Immature natural killer cell (primary cell): ENCODE measurements at places on chromosomes 1 and 21.

DNA sequence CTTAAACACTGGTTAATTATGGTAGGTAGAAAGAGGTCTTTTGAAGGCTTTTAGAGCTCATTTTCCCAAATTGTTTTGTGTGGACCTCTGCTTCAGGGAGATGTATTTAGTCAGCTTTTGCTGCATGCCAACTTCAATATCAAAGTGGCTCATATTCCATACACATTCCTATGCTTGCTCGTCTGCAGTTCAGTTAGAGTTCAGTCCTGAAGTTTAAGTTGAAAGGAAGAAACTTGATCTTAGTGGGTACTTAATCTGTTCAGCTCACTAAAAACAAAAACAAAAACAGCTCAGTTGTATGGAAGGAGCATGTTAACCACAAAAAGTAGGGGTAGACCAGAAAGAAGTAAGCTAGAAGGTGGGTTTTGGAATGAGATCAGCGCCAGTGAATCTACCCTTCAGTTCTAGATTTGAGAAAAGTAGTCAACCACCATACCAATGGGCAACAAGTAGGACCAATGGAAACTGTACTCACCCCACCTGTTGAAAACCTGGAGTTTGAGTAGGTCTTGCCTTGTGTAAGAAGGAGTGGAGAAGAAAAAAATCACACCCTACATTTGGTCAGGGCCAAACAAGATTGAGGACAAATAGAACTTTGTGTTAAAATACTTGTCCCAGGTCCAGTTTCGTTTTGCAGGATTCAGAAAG is 58.0 kb downstream of the LEPR start:
- no peak overlapping the region for H3K4me3 ChIP-seq
- H3K27me3 ChIP-seq: peaks cover 3% of the 10 kb centered on the region
- H3K4me1 ChIP-seq: no peaks in the 10 kb centered on the region
- H3K36me3 ChIP-seq: no peaks in the 10 kb centered on the region
- DNase-seq: no peak
- no peak overlapping the region for H3K27ac ChIP-seq

DNA sequence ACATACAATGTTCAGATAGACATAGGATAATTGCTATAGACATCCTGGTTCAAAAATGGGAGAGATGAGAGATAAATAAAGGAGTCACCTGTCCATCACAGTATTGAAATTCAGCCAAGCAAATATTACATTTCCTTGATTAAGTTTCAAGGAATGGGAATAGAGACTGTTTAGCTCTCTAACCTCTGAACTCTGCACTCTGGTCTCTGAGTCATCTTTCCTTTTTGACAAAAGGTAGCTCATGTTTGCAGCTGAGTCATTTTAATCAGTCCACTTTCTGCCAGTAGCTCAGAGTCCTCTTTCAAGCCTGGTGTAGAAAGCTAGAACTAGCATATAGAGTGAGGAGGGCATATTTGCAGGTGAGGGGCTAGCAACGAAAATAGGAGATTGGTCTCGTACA is 51.4 kb upstream of the GJA8 start:
- H3K4me1 ChIP-seq: no peaks in the 10 kb centered on the region
- no peak for DNase-seq
- H3K36me3 ChIP-seq: no peaks in the 10 kb centered on the region
- no peak overlapping the region for H3K4me3 ChIP-seq
- H3K27me3 ChIP-seq: peaks cover 6% of the 10 kb centered on the region
- no peak overlapping the region for H3K27ac ChIP-seq

GRCh38 chr1:36083635-36084496 is at the start of gene TEKT2:
TEKT2 (plus strand) TSS chr1:36084094; CDS start chr1:36084922, 828 bp downstream.
- H3K36me3 ChIP-seq: no peaks in the 10 kb centered on the region
- DNase-seq: peak; percentile 14
- no peak within 1 kb of the TSS for H3K27ac ChIP-seq
- H3K4me1 ChIP-seq: no peaks in the 10 kb centered on the region

- H3K27ac ChIP-seq: no peak overlapping the region
- peaks cover 17% of the 10 kb centered on the region for H3K4me1 ChIP-seq
- DNase-seq: peak; percentile 1
- H3K4me3 ChIP-seq: peak overlapping the region; percentile 81
- no peaks in the 10 kb centered on the region for H3K36me3 ChIP-seq
Measured at GRCh38 chr1:162070094-162070748, 730 bp downstream of the NOS1AP start.

DNA sequence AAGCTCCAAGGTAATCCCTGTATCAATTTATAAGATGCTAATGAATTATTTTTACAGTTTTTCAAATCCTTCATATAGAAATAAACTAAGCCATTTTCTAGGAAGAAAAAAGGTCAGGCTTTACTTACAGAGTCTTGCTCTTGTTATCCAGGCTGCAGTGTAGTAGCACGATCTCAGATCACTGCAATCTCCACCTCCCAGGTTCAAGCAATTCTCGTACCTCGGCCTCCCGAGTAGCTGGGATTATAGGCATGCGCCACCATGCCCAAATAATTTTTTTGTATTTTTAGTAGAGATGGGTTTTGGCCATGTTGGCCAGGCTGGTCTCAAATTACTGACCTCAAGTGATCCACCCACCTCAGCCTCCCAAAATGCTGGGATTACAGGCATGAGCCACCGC is 27.0 kb downstream of the RERE start:
- no peak overlapping the region for H3K27ac ChIP-seq
- no peak overlapping the region for H3K4me3 ChIP-seq

GRCh38 chr1:193192586-193192985 is 6.2 kb upstream of the B3GALT2 start:
- no peak overlapping the region for H3K4me3 ChIP-seq
- no peak overlapping the region for H3K27ac ChIP-seq
- peaks cover 1% of the 10 kb centered on the region for H3K27me3 ChIP-seq
- DNase-seq: no peak
- peaks cover 69% of the 10 kb centered on the region for H3K4me1 ChIP-seq

- H3K4me1 ChIP-seq: peaks cover 57% of the 10 kb centered on the region
- no peaks in the 10 kb centered on the region for H3K36me3 ChIP-seq
- peaks cover 9% of the 10 kb centered on the region for H3K27me3 ChIP-seq
Measured at GRCh38 chr1:230976825-230977747, 1.6 kb downstream of the TTC13 start.

DNA sequence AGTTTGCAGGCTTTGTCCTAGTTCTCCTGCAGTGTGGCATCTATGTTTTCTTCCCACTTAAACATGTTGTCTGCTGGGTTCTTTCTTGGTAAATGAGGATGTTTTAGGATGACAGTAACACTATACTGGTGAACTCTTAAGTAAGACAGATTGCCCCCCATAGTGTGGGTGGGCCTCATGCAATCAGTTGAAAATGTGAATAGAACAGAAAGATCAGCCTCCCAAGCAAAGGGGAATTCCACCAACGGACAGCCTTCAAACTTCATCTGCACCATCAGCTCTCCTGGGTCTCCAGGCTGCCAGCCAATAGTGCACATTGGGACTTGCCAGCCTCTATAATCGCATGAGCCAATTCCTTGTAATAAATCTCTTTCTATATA is 10.7 kb upstream of the TARBP1 start:
- no peaks in the 10 kb centered on the region for H3K4me1 ChIP-seq
- no peak overlapping the region for H3K27ac ChIP-seq
- no peaks in the 10 kb centered on the region for H3K36me3 ChIP-seq
- no peaks in the 10 kb centered on the region for H3K27me3 ChIP-seq
- no peak overlapping the region for H3K4me3 ChIP-seq
- DNase-seq: no peak

- H3K36me3 ChIP-seq: peaks cover 5% of the 10 kb centered on the region
- DNase-seq: no peak
- no peaks in the 10 kb centered on the region for H3K27me3 ChIP-seq
Measured at GRCh38 chr1:112533029-112533428, 24.3 kb downstream of the WNT2B start.

DNA sequence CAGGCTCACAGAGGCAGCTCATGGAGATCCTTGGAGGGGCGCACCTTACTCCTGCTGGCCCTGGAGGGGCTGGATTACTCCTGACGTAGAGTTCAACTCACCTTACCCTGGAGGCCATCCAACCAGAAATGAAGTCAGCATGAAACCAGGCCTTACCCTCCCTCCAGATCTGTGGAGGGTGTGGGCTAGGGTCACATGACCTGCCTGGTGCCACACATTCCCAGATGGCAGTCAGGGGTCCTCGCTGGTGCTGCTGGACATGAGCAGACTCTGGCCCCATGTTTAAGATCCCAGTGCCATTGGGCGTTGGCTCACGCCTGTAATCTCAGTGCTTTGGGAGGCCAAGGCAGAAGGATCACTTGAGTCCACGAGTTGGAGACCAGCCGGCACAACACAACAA is 4.5 kb downstream of the C21orf58 start:
- H3K4me3 ChIP-seq: no peak overlapping the region
- H3K27me3 ChIP-seq: peaks cover 4% of the 10 kb centered on the region
- H3K27ac ChIP-seq: no peak overlapping the region
- no peaks in the 10 kb centered on the region for H3K36me3 ChIP-seq
- no peak for DNase-seq
- H3K4me1 ChIP-seq: peaks cover 18% of the 10 kb centered on the region

DNA sequence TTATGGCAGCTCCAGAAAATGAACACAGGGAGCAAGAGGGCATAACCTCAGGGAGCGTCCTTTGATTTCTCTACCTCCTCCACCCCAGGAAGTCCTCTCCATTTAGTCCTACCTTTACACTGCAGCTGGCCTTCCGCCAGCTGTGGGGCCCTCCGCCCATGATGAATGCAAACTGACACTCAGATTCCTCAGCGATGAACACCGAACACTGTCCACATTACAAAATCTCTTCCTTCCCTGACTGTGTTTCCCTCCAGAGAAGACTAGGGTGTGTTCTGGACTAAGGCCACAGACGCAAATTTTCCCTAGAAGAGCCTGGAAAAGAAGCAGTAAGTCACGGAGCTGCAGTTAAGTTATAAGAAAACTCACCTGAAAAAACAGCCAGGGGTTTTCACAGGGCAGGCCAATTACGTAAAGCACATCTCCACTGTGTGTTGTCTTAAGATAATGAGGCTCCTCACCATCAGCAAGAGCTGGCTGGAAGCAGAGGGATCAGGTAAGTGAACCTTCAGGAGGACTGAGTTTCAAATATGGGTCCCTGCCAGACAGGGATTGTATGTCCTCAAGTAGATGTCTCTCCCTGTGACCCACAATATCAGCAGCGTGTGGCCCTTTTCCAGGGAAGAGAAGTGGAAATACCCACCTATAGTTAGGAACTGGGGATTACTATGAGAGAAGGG is 46.3 kb upstream of the ATP1B1 start:
- H3K36me3 ChIP-seq: no peaks in the 10 kb centered on the region
- H3K27me3 ChIP-seq: peaks cover 2% of the 10 kb centered on the region
- no peak overlapping the region for H3K27ac ChIP-seq
- DNase-seq: no peak
- peaks cover 11% of the 10 kb centered on the region for H3K4me1 ChIP-seq

GRCh38 chr1:13679651-13680050 is 20.3 kb upstream of the PRDM2 start:
- H3K27ac ChIP-seq: no peak overlapping the region
- no peak for DNase-seq
- H3K4me1 ChIP-seq: no peaks in the 10 kb centered on the region
- H3K36me3 ChIP-seq: no peaks in the 10 kb centered on the region
- H3K27me3 ChIP-seq: peaks cover 1% of the 10 kb centered on the region

DNA sequence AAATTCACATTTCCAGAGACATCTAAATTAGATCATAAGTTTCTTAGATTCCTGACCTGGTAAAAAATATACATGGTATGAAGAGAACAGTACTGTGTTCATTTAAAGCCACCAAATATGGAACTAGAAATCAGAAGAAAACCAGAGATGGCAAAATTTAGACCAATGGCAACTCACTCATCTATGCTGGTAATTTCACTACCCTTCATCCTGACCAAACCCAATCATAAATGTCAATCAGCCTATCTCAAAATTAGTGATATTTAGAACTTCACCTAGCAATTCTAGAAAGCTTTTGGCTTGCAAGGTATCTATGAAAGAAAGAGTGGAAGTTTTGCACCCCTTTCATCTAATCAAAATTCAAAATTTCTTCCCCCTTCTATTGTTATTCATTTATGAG is 107.7 kb downstream of the NIBAN1 start:
- peaks cover 15% of the 10 kb centered on the region for H3K36me3 ChIP-seq
- peaks cover 6% of the 10 kb centered on the region for H3K27me3 ChIP-seq
- peak overlapping the region; percentile 97 for H3K27ac ChIP-seq
- peak overlapping the region; percentile 72 for H3K4me3 ChIP-seq
- no peak for DNase-seq

GRCh38 chr1:203126151-203126865 is 1.2 kb upstream of the ADORA1 start:
- H3K36me3 ChIP-seq: no peaks in the 10 kb centered on the region
- no peak overlapping the region for H3K4me3 ChIP-seq
- DNase-seq: no peak
- H3K4me1 ChIP-seq: peaks cover 7% of the 10 kb centered on the region
- peaks cover 24% of the 10 kb centered on the region for H3K27me3 ChIP-seq
- H3K27ac ChIP-seq: no peak overlapping the region

DNA sequence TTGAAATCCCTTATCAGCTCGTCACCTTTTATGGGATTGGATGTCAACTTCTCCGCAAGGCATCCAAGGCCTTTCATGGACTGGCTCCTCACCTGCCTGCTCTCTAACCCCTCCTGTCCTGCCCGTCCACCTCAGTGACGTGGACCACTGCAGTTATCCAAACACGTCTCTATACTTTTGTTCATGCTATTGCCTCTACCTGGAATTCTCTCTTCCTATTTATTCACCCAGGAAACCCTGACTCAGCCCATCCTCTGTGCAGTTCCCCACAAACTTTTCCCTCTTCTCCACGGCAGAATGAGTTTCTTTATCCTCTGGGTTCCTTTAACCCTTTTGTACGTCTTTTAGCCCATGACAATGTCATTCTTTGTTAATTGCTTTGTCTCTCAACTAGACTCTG is 5.1 kb upstream of the UTP25 start:
- no peak overlapping the region for H3K27ac ChIP-seq
- H3K27me3 ChIP-seq: peaks cover 18% of the 10 kb centered on the region
- H3K36me3 ChIP-seq: no peaks in the 10 kb centered on the region
- H3K4me3 ChIP-seq: no peak overlapping the region
- no peak for DNase-seq
- H3K4me1 ChIP-seq: peaks cover 17% of the 10 kb centered on the region

DNA sequence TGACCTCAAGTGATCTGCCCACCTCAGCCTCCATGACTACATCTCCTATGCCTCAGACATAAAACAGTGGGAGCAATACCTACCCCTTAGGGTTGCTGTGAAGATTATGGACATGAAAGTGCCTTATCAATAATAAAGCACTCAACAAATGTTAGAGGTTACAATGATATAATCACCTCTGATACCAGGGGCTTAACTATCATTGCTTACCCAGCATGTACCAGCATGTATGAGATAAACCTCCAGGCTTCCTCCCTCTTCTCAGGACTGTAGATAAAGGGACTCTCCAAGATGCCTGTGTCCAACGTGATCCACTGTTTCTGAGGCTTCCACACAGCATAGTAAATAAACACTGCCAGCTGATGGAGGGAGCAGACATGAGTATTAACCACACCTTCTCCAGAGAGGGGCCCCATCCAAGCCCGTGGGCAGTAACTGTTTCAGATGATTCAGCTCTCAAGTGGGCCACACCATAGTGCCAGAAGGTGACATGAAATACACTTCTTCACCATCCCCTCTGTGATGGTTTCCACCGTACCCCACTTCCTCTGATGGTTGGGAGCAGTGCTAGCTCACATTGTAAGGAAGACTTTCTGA is 26.2 kb downstream of the RHBDL2 start:
- no peak overlapping the region for H3K4me3 ChIP-seq
- no peak overlapping the region for H3K27ac ChIP-seq
- no peak for DNase-seq
- H3K36me3 ChIP-seq: no peaks in the 10 kb centered on the region
- H3K4me1 ChIP-seq: no peaks in the 10 kb centered on the region
- no peaks in the 10 kb centered on the region for H3K27me3 ChIP-seq
